ENCODE measurements at places on chromosomes 4 and X.

DNA sequence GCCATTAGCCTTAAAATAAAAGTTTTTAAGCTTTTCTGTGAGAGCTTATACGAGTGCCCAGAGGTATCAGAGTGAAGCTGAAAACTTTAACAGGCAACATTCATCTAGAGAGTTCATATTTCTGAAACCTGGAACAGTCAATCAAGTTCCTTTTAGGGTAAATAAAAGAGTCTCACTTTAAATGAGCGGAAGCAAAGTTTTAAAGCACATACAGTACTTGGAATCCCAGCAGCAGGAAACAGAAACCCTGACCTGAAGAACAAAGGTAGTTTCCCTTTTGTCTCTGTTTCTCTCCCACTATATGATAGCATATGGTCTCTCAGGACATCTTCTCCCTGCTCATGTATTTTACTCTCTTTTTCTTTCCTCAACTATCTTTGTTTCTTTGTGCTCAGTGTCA, 153.0 kb downstream of the ASB9 start:
- DNase-seq: no peak

GRCh38 chr4:110484767-110485166, 8.8 kb downstream of the ENPEP start:
- no peak for DNase-seq

- no peak for DNase-seq
Observed at GRCh38 chrX:43813898-43814297, 68.4 kb downstream of the MAOB start.

DNA sequence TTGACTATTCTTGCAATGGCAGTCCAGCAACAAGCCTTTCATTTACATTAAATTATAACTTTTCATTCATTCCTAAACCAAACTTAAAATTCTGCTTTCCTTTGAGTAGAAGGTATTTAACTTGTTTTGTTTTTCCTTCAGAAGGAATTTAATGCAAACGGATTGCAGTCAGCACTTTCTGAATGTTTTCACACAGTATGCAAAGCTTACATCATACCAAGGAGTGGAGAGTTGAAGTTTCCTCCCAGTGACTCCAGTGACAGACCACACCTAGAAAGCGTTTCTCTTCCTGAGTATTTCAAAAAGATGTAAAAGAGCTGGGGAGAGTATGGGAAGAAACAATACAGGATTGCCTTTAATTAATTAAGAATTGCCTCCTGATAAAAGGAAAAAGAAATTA, 8.1 kb downstream of the EPGN start:
- no peak for DNase-seq

DNA sequence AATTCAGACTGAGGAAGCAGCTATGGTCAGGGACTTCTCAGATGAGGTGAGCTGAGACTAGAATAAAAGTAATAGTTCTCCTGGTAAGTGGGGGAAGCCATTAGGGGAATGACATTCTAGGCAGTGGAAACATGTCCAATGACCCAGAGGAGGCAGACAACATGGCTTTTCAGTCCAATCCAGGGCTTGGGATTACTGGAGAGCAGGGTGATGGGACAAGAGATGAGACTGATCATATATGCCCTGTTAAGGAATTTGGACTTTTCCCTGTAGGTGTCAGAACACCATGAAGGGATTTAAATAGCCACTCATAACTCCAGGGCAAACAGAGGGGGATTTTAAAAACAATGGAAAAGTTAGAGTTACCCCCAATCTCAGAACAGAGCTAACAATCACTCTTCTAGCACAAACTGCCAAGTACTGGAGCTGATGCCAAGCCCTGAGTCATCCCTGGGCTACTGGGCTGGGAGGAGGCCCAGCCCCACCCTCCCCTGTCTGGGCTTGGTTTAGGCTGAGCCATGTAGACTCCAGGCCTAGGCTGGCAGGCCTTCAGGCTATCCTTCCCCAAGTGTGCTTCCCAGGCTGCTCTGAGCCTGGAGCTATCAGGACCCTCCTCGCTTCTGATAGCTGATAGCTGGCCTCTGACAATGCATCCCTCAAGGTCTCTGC, 22.7 kb upstream of the MSN start:
- no peak for DNase-seq

DNA sequence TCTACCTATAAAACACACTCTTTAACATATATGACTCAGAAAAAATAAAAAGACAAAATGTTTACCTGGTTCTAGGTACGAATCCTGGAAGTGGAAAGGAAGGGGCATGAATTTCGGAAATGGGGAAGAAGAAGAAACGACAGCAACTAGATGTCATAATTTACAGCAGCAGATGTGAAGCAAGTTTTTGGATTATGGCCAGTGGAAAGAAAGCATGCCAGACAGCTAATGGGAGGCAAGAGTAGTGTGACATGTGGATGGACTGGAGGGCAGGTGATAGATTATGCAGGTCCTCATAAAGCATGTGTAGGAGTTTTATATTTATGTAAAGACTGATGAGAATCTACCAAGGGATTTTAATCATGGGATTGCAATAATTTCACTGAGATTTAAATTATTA, 279.0 kb upstream of the TACR3 start:
- DNase-seq: no peak

DNA sequence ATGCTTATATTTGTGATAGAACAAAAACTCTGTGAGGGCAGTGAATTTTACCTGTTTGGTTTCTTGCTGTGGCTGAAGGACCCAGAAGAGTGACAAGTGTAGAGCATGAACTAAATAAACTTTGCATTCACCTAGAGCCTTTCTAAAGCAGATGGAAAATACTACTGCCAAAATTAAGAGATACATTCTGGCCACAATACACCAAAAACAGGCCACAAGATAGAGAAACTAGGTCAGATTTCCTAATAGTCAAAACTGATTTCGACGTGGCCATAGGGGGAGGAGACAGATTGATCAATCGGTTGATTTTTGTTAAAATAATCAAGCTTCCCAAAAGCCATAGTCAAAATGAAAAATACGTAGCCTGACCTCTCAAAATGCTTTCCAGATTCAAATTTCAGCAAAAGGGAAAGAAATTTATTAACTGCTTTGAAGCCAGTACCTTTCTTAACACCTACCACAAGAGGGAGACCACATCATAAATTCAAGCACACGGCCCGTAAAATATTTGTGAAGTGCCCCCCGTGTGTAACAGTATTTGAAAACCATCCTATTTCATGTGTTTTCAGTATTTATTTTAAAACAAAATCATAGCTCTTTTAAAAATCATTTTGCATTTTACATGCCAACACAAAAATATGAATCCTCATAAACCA, 132.4 kb downstream of the CORIN start:
- DNase-seq: no peak

- DNase-seq: no peak
Observed at GRCh38 chr4:132266374-132266773, 882.7 kb upstream of the PCDH10 start.

DNA sequence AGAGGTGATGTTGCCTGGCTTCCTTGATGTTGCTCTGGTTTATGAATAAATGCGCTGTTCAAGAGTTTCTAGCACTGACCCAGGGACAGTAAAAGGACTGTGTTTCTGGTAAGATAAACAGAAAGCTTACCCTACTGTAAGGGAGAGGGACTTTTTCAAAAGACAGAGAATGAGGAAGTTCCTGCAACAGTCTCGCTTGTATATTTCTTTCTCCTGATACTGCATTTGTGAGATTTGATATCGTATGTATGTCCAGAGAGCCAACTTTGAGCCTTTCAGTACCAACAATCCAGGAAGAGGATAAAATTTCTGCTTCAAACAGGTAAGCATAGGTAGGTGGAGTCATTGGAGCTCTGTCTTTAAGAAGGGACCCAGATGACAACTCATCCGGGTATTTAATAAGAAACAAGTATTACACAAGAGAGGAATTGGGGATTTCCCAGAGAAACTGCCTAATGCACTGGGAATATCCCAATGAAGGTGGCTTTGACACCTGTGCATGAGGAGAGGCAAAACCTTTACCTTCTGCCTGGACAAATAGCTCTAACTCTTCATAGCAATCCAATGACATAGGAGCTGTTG, 773 bp downstream of the DAPP1 start:
- no peak for DNase-seq

DNA sequence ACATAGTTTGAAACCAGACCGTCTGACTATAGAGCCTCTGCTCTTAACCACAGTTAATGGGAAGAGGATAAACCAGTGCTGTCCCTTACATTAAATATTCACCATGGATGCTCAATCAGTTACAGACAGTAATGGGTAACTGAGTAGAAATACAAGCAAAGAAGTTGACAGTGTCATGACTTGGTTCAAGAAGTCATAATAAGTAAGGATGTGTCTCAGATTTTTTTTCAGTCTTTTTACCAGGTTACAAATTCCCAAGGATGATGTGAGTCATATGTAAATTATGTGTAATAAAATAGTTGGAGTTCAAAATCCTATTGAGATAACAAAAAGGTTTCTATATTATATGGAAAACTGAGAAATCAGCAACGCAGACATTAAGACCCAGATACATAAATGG, 31.1 kb downstream of the ZCCHC4 start:
- DNase-seq: no peak

DNA sequence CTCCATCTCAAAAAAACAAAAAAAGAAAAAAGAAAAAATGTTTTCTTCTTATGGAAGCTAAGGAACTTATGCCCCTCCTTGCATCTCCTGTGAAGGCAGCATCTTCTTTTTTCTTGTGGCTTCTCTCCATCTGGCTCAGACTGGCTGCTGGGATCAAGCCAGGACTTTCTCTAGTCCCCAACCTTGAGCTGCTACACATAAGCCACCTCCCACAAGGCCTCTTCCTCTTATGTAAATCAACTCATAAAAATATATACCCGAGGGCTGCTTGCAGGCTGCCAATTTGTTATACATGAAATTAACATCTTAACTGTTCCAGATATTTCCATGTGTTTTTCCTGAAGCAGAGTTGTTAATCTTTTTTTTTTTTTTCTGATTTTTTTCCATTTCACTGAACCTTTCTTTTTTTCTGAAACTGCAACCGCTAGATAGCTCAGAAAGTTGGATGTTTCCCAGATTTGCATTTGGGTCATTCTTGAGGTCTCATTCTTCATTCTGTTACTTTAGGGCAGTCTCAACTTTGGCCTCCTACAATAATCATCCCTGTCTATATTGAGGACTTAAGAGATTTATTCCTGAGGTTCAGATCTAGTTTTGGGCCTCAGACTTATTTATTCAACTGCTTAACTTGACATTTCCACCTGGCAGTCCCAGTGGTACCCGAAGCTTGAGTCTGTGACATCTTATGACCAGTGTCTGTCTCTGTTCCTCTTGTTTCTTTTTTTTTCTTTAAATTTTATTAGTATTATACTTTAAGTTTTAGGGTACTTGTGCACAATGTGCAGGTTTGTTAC, 10.3 kb downstream of the SNX25 start:
- DNase-seq: no peak

DNA sequence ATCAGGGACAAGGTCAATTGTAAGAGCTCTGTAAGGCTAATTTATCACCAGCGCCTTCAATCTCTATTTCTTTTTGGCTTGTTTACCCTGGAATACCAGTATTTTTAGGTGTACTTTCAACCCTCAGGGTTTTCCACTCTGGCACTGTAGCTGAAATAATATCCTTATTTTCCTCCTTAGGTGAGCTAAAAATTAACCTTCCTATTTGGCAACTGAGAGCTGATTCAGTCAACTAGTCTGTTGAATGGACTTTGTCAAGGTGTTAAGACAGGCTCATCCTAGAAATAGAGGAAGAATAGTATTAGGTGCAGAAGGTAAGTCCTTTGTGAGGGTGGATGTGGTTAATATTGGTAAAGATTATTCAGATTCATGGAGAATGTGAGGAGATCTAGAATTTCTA, 101.3 kb upstream of the BANK1 start:
- DNase-seq: no peak

DNA sequence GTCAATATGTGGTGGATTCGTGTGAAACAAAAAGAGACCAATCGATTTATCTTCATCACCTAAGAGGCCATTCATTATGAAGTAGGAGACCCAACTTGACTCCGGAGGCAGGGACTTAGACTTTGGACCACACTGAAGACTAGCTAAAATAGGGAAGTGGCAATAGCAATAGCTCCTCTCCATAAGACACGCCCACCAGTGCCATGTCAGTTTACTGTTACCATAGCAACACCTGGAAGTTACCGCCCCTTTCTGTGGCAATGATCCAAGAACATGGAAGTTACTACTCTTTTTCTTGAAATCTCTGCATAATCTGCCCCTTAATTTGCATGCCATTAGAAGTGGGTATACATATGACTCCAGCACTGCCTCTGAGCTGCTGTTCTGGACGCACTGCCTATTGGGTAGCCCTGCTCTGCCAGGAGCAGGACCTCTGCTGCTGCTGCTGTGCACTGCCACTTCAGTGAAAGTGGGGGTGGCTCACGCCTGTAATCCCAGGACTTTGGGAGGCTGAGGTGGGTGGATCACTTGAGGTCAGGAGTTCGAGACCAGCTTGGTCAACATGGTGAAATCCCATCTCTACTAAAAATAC, 163.2 kb downstream of the PRKX start:
- no peak for DNase-seq

DNA sequence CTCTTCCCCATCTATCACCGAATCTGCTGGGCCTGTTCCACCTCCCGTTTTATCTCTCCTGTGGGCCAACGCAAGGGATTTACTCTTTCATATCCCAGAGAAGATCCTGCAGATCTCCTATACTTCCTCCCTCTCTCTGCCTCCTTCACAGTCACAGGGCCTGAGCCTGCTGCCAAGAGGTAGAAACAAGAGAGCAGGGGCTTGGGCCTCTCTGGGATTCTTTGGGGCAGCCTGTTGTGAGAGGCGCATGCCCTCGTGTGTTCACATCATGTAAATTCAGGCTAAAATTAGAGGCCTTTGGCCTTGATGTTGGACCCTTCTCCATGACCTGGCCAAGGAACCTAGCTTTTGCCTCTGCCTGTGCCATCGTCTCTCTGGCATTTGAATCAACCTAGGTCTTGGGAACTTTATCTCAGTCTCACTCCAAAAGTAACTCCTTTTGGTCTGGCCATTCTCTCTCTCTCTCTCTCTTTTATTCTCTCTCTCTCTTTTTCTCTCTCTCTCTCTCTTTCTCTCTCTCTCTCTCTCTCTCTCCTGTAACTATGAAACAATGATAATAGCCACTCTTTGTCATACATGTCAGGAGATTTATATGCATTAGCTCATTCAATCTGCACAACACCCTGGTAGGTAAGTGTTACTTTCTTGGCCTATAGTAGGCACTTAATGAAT, 20.0 kb upstream of the EFNB1 start:
- no peak for DNase-seq

- no peak for DNase-seq
Observed at GRCh38 chr4:20878806-20879205, 178.5 kb downstream of the PACRGL start.

DNA sequence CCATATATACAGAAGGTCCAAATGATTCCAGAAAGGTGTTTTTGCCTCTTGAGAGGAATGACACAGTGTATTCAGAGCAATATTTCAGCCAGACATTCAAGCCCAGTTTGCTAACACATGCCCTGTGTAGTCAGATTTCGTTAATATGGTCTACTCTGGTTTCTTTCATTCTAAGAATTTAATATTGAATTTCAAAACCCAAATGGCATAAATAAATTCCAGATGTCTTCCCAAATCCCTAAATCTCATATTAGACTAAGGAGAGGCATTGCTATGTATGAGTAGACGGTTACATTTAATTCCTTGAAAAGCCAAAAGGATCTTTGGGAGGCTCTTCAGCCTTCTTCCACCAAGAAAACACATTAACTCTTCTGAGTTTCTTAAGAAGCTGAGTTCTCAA, 66.3 kb upstream of the C1QTNF7 start:
- DNase-seq: no peak

- no peak for DNase-seq
Observed at GRCh38 chr4:110663738-110664444, 41.0 kb upstream of the PITX2 start.

Data from vagina (tissue), 2 donors.